Heart left ventricle (tissue), 16 donors: ENCODE measurements at places on chromosomes 13 and 19. TPM values are rescaled to one million over a fixed set of nuclear protein-coding genes. Genes with fewer than 3 reads are reported as not detected.

DNA sequence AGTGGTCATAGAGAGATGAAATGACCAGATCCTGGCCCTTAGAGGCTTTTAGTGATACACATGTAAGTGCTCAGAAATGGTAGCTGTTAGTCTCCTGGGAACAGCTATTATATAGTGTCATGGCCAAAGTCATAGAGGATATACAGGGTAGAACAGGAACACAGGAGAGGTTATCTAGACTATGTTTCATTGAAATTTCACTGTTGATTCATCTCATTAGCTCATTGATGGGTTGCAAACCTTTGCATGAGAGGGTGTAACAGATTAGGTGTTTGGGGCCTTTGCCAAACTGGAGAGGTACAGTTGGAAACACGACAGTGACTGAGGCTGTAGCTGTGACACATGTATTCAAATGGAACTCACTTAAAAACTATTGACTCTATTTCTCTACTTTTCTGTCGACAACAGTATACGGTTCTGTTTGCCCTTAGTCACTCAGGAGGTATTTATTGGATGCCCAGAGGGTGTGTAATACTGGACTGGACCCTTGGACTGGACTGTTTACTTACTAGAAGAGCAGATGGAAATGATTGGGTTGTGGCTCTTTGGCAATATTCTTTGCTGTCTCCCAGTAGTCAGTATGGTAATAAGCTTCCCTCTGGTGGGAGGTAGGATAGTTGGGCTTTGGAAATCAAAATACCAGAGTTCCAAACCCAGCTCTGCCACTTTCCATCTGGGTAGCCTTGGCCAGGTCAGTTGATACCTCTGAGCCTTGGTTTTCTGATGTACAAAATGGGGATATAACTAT is 29.8 kb downstream of the ARHGAP35 start:
- no peak overlapping the region for H3K27ac ChIP-seq
- peaks cover 37% of the 10 kb centered on the region for H3K4me1 ChIP-seq
- H3K36me3 ChIP-seq, result no peaks in the 10 kb centered on the region
- no peaks in the 10 kb centered on the region for H3K27me3 ChIP-seq
- no peak for DNase-seq
- H3K4me3 ChIP-seq, result no peak overlapping the region

DNA sequence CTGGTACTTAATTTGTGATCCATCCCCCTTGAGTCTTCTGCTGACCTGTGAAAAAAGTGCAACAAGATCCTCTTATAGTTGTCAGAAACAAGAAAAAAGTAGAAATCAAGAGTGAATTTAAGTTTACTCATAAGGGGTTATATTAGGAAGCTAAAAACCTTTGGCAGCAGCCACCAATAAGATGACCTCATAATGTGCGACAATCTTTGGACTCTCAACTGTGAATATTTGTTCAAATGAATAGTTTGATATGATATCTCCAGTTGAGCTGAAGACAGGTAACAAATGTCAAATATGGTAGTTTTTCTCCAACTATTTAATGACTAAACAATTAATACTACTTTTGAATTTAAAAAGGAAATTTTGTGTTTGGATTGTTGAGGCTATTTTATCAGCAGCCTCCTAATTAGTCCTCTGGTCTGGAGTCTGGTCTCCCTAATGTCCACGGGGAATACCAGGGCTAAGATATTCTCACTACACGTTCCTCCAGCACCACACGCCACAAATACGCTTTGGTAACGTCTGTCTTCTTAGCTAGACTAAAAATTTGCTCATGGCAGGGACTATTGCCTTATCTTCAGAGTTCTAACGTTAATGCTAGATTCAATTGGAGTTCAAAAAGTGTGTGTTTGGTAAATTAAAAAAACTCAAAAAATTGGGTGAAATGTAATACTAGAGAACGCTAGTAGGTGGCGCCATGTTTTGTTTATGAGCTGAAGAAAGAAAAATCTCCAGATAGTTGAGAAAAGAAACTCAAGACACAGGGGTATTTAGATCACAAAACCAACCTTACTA is 51.0 kb upstream of the PDX1 start:
- H3K27me3 ChIP-seq, result peaks cover 41% of the 10 kb centered on the region
- H3K4me1 ChIP-seq, result no peaks in the 10 kb centered on the region

DNA sequence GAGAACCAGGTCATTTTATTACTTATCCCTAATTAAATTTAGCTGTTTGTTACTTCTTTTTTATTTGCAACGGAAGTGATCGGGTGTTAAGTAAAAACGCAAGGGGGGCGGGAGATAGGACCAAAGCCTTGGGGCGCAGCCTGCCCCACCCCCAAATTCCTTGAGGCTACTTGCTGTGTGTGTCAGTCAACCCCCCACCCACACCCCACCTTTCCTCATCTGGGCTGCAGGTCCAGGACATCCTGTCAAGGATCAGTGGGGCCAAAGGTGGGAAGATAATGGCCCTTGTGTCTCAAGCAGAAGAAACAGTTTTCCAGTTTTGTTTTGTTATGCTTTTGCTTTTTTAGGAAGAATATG is 1.2 kb upstream of the FOXO1 start:
- H3K4me3 ChIP-seq, result peak overlapping the region; percentile 95
- no peak for DNase-seq
- no peaks in the 10 kb centered on the region for H3K27me3 ChIP-seq

Gene NOVA2
- 4.1 TPM for total RNA-seq

Gene C19orf12
- 44.5 TPM for total RNA-seq

GRCh38 chr19:12872941-12873890 is 8.0 kb downstream of the DNASE2 start:
- no peaks in the 10 kb centered on the region for H3K27me3 ChIP-seq
- H3K36me3 ChIP-seq, result peaks cover 16% of the 10 kb centered on the region
- no peak for DNase-seq
- H3K4me1 ChIP-seq, result peaks cover 9% of the 10 kb centered on the region

DNA sequence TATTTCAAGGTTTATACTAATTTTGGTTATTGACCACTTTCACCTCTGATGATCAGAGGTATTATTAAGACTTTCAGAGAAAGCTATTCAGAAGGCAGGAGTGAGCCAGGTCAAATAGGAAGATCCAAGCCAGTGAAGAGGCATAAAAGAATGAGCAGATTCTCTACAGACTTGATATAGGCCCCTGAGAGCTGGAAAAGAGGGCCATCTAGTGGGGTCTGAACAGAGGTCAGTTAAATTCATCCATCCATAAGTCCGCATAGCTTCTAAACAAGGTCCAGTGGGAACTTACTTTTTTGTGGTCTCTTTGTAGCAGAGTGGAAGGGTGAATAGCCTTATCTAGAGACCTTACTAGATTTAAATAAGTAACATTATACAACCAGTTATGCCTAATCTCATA is 126.6 kb upstream of the UFM1 start:
- no peaks in the 10 kb centered on the region for H3K4me1 ChIP-seq
- H3K36me3 ChIP-seq, result no peaks in the 10 kb centered on the region
- H3K4me3 ChIP-seq, result no peak overlapping the region
- H3K27me3 ChIP-seq, result no peaks in the 10 kb centered on the region
- H3K27ac ChIP-seq, result no peak overlapping the region

GRCh38 chr19:3723110-3723488 is 14.9 kb downstream of the TJP3 start:
- peaks cover 20% of the 10 kb centered on the region for H3K4me1 ChIP-seq
- DNase-seq, result no peak
- peaks cover 31% of the 10 kb centered on the region for H3K27me3 ChIP-seq
- no peak overlapping the region for H3K4me3 ChIP-seq

DNA sequence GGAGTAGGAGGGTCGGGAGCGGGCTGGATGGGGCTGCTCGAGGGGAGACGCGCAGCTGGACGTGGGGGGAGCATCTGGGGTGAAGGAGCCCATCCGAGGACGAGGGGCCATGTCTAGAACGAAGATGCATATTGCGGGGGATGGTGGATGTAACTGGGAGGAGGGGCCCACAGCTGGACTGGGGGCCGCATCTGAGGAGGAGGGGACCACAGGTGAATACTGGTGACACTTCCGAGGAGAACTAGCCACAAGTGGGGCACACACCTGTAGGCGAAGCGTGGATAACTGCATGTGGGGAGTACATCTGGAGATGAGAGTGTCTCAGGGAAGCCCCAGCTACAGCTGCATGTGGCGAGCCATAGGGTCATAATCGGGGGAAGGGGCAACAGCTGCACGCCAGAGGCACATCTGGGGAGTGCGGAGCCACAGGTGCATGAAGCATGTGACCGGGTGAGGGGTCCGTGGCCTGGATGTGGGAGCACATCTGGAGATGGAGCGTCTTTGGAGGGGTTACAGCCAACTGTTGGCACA is 402 bp downstream of the ZSWIM9 start:
- H3K4me3 ChIP-seq, result peak overlapping the region; percentile 78
- H3K27me3 ChIP-seq, result no peaks in the 10 kb centered on the region
- peak; percentile 18 for DNase-seq

Gene LRFN3
- 10.6 TPM for total RNA-seq

GRCh38 chr19:1970806-1971502 is 30.0 kb downstream of the CSNK1G2 start:
- H3K4me3 ChIP-seq, result no peak overlapping the region
- no peaks in the 10 kb centered on the region for H3K4me1 ChIP-seq
- H3K36me3 ChIP-seq, result peaks cover 14% of the 10 kb centered on the region
- no peaks in the 10 kb centered on the region for H3K27me3 ChIP-seq
- H3K27ac ChIP-seq, result no peak overlapping the region

DNA sequence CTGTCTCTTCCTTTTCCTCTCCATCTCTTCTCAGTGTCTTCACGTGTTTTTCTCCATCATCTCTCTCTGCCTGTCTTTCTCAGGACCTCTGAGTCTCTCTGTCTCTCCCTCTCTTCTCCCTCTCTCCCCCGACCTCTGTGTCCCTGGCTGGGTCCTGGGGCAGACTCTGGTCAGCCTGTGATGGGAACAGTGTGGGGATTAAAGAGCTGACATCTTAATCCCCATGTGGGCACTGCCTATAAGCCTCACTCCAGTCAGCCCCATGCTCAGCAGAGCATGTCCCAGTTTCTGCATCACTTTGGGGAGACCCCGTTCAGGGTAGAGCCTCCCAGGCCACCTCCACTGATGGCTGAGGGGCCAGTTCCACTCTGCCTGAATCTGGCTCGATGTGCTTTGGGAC is 16.2 kb downstream of the EGLN2 start:
- H3K27me3 ChIP-seq, result no peaks in the 10 kb centered on the region
- peaks cover 40% of the 10 kb centered on the region for H3K4me1 ChIP-seq
- no peak for DNase-seq
- H3K36me3 ChIP-seq, result no peaks in the 10 kb centered on the region
- H3K4me3 ChIP-seq, result no peak overlapping the region

Gene SPACA4
- total RNA-seq, result not detected

DNA sequence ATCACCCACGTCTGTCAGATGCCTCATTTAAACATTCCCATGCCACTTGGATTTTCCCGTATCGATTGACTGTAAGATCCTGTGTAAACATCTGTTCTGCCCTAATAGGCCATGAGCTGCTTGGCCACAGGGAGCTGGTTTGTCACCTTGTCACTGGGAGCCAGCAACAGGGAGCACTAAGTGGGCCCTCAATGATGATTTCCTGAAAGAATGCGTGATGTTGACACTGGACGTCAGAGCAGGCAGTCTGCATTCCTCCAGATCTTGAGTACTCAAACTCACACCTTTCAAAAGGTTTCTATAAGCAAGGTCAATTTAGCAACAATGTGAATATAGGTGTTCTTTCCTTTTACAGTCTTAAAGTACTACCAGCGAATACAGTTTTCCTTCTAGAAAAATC is 78.8 kb downstream of the TUBGCP3 start:
- no peak for DNase-seq
- H3K4me3 ChIP-seq, result no peak overlapping the region
- no peaks in the 10 kb centered on the region for H3K27me3 ChIP-seq
- no peaks in the 10 kb centered on the region for H3K36me3 ChIP-seq
- H3K4me1 ChIP-seq, result no peaks in the 10 kb centered on the region

Gene IFNL2
- not detected for total RNA-seq

DNA sequence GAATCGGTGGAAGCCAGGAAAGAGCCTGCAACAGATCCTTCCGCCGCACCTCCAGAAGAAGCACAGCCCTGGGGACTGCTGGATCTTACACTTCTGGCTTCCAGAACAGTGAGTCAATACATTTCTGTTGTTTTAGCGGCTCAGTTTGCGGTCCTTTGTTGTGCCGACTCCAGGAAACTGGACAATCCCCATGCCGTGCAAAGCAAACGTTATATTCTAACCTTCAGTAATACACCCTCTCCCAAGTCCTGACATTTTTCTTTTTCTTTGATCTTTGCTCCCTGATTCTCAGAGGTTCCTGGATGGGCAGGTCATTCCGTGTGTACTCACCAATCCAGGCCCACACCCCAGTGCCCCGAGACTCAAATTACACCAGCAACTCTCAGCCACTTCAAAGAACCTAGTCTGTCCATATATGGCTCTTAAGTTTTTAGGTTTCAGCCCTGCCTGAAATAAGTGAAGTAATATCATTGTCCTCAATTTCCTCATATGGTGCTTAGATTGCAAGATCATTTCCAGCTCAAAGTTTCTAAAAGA is 387.1 kb upstream of the SGCG start:
- H3K36me3 ChIP-seq, result no peaks in the 10 kb centered on the region
- no peak overlapping the region for H3K4me3 ChIP-seq
- no peaks in the 10 kb centered on the region for H3K27me3 ChIP-seq
- DNase-seq, result no peak

DNA sequence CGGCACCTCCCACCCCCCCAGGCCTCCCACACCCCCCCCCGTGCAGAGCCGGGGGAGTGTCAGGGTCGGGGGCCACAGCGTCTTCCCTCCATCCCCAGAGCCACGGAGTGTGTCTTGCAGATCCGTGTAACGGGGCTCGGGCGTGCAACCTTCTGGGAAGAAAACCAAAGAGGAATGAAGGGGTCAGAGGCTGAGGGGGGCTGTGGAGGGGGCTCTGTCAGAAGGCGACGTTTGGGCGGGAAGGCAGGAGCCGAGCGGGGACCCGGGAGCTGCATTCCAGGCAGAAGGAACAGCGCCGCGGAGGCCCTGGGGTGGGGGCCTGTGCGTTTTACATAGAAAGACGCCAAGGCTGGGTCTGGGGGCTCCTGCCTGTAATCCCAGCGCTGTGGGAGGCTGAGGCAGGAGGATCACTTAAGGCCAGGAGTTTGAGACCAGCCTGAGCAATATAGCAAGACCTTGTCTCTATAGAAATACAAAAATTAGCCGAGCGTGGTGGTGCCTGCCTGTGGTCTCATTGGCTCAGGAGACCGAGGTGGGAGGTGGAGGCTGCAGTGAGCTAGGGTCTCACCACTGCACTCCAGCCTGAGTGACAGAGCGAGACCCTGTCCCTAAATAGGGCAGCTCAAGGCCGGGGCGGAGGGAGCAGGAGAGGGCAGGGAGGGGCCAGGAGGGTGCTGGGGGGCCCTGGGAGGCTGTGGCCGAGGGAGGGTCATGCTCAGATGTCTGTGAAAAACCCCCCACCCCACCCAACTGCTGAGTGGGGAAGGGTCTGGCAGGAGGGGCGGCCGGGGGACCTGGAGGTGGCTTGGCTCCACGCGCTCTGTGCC is 27.8 kb downstream of the ARID3A start:
- no peaks in the 10 kb centered on the region for H3K4me1 ChIP-seq
- no peaks in the 10 kb centered on the region for H3K36me3 ChIP-seq
- no peak overlapping the region for H3K4me3 ChIP-seq
